ENCODE measurements at places on chromosomes 13 and 19.

DNA sequence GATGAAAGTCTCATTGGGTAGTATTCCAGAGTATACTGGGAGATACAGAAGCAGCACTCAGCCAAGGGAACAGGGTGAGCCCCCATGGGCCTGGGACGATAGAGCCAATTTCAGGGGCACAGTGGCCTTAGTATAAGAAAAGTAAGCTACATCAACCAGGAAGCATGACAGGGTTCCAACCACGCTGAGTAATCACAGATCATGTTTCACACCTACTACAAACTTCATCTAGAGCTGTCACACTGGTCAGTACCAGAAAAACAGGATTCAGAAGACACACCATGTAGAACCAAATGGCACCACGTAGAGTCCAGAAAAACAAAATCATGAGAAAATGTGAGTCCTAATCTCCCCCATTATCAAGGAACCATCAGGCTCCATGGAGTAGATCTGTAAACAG, 1292.4 kb upstream of the MIR17HG start:
- DNase-seq: no peak

- no peak for DNase-seq
These were observed 28.7 kb downstream of the CYSLTR2 start for GRCh38 chr13:48682436-48682835.

GRCh38 chr13:31409678-31410356, 210.0 kb downstream of the B3GLCT start:
- no peak for DNase-seq

GRCh38 chr19:38727868-38728660, 16.2 kb downstream of the CAPN12 start:
- no peak for DNase-seq

DNA sequence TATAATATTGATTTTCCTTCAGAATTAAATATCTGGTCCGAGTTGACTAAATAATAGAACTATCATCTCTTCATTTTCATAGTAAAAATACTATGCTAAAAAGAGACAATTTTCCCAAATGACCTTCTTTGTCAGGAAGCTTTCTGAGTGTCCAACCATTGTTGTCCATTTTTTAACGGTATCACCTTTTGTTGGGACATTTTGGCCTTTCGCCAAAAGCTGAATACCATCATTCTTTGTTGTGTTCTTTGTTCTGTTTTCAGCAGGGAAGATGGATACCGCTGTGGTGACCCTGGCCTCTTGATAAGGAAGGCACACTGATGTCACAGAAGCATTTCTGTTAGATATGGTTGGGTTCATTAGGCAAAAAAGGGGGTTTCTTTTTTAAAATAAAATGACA, 654.4 kb upstream of the GPC6 start:
- DNase-seq: no peak

- DNase-seq: no peak
These were observed 7.1 kb downstream of the POLR1G start for GRCh38 chr19:45413497-45413896.

DNA sequence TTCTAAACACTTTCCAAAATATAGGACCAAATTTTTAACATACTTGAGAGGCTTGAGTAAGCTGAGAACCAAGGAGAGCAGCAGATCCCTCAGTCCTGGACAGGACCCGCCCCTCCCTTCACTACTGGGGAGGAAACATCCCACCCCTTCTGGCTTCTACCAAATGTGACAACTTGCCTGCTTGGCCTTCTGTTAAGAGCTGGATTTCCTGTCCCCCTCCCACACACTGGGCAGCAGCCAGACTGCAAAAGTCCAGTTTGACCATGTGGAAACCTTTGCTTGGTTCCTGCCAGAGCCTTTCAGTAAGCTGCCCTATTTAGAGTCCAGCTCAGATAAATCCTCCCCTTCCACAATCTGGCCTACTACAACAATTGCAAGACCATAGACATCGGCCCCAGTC, 84.3 kb downstream of the FGF14 start:
- DNase-seq: peak; percentile 21
